ENCODE measurements at places on chromosomes 2 and 18. TPM values are rescaled to one million over a fixed set of nuclear protein-coding genes. Genes with fewer than 3 reads are reported as not detected.

Gene B4GALT6
- polyA plus RNA-seq = 4.1 TPM

Gene GALNT14
- 0.25 TPM for polyA plus RNA-seq

Gene BAZ2B
- 16.1 TPM for polyA plus RNA-seq

Gene VIL1
- polyA plus RNA-seq = 0.11 TPM

Gene MC4R
- not detected for polyA plus RNA-seq

Gene KLHL14
- 0.09 TPM for polyA plus RNA-seq

Gene EN1
- polyA plus RNA-seq = not detected

Gene MDH1B
- 0.43 TPM for polyA plus RNA-seq

Gene VAMP5
- polyA plus RNA-seq = 127 TPM

Gene CD28
- 0.14 TPM for polyA plus RNA-seq
